NCI-H460 (cell line): ENCODE measurements at places on chromosomes 1 and 21. TPM values are rescaled to one million over a fixed set of nuclear protein-coding genes. Genes with fewer than 3 reads are reported as not detected.

Gene UTS2
- not detected in 2 replicates for total RNA-seq

Gene NMNAT2
- 5.3 and 8.3 TPM in 2 replicates for total RNA-seq

Gene DLGAP3
- total RNA-seq: 0.02 TPM in 1 of 2 replicates, not detected in the other

Gene TFF3
- not detected in 2 replicates for total RNA-seq

Gene SLC22A15
- total RNA-seq: 0.14 and 0.42 TPM in 2 replicates

Gene CFHR3
- 3.6 and 5.0 TPM in 2 replicates for total RNA-seq

Gene FNDC10
- total RNA-seq: 2.0 and 2.2 TPM in 2 replicates

Gene FMO1
- total RNA-seq: not detected in 2 replicates

Gene GBP6
- not detected in 2 replicates for total RNA-seq

GRCh38 chr1:160167056-160167455 lies 15.7 kb downstream of the ATP1A4 start:
- DNase-seq: no peak

GRCh38 chr21:37821092-37821491 lies 95.2 kb downstream of the KCNJ6 start:
- DNase-seq: no peak

DNA sequence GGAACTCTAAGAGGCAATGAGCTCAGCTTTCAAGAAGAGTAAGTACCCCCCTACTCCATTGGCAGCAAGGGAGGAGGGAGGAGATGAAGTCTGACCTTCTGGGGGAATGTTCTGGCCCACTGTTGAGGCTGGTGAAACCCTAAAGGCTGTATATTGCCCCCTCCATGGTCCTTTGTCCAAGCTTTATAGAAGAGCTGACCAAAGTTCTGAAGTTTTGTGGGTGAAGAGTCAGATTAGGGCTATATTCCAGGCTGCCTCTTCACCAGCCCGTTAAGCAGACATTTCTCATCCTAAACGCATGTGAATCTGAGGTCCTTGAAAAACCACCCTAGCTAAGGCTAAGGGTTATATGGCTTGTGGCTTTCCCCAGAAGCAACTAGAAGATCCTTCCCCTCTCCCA lies 1.4 kb downstream of the C1orf94 start:
- DNase-seq: no peak

GRCh38 chr1:25556791-25557476 lies 13.5 kb downstream of the LDLRAP1 start:
- no peak for DNase-seq

DNA sequence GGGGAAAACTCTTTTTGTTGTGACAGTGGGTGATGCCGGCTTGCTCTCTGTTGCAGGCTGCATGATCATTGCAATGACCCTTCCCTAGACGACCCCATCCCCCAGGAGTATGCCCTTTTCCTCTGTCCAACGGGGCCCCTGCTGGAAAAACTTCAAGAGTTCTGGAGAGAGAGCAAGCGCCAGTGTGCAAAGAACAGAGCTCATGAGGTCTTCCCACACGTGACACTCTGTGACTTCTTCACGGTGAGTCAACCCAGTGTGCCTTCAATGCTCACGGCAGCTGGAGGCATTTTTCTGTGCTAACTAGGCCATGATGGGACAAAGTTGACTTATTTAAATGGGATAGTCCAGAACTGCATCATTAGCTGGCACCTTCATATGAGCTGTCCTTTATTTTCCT lies 5.7 kb downstream of the UBASH3A start:
- DNase-seq: no peak

GRCh38 chr1:244383278-244383884 lies 68.3 kb downstream of the ADSS2 start:
- no peak for DNase-seq

- DNase-seq: no peak
Measured at GRCh38 chr1:109909561-109909960, 1.1 kb upstream of the CSF1 start.

- no peak for DNase-seq
Measured at GRCh38 chr21:33976082-33977016, 60.7 kb upstream of the ATP5PO start.

GRCh38 chr1:184030433-184031091 lies 7.0 kb downstream of the COLGALT2 start:
- DNase-seq: no peak

DNA sequence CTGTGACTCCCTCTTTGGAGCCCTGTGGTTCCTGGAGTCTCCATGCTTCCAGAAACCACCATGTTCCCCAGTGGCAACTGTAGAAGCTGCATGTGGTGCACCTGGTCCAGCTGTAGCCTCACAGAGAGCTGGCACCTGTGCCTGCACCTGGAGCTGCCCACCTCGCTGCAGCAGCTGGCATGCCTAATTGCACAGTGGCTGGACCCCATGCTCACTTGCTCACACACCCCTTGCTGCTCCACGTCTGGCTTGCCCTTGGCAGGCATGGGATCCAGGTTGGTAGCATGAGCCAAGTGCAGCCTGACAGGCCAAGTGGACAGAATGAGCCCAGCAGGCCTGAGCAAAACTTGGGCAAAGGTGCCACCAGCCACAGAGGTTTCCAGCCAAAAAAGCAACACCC lies 680.1 kb downstream of the MATN1 start:
- no peak for DNase-seq

DNA sequence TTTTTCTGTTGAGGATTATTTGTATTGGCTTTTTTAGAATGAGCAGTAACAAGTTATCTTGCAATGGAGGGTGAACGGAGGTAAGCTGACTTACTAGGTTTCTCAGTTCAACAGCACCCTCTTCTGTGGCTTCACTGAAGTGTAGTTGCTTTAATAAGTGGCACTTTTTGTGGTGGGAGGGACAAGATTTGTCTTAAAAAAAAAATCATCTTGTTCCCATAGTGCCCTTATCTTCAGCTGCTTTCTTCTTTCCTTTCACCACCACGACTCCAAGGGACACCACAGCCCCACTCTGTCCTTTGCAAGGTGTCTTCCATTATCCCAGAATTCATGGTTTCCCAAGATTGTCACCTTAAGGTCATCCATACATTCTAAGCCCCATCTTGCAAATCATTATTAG lies 92.9 kb downstream of the PIGK start:
- DNase-seq: peak; percentile 56

- DNase-seq: no peak
Measured at GRCh38 chr21:46662765-46663500, 27.5 kb downstream of the PRMT2 start.

GRCh38 chr1:25796811-25797458 lies 3.1 kb upstream of the SELENON start:
- peak; percentile 48 for DNase-seq

- DNase-seq: no peak
Measured at GRCh38 chr1:52477876-52478275, 73.5 kb downstream of the PRPF38A start.
